ENCODE measurements at places on chromosomes 7 and 10.
A peak's percentile ranks its signal among the peaks of the same experiment; 100 is the strongest.

DNA sequence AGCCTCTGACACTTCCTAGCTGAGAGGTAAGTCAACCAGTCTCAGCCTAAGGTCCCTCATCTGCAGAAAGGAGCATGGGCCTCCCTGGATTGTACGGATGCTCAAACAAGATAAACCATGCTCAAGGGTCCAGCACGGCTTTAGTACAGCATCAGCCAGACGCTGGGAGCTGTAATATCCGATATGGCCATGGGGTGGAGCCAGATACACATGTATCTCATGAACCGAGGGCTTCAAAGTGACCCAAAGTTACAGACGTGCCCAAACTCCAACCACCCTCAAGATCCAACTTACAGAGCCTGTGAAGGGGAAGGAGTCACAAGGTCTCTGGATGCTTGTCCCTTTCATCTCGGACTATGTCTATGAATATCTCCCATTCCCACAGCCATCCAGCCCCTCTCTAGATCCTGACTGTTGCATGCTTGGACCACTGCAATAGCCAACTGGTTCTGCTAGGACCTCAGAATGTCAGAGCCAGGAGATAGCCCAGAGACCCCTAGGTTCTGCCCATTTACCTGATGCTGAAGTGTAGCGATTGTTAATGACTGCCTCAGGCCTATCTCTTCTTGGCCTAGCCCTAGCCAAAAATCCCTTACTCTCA is 142.4 kb downstream of the SH3PXD2A start:
- DNase-seq = peak; percentile 31

DNA sequence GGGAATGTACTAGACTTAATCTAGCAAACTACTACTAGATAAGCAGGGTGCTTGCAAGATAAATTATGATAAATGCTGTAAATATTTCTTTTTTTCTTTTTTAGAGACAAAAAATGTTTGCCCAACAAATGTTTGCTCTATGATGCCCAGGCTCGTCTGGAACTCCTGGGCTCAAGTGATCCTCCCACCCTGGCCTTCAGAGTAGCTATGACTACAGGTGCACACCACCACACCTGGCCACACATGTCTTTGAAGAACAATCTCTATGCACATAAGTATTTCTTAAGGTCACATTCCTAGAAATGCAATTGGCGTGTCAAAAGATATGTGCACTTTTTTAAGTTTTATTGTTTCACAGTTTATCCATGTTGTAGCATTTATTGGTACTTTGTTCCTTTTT is 179.6 kb upstream of the FRMD4A start:
- no peak for DNase-seq

DNA sequence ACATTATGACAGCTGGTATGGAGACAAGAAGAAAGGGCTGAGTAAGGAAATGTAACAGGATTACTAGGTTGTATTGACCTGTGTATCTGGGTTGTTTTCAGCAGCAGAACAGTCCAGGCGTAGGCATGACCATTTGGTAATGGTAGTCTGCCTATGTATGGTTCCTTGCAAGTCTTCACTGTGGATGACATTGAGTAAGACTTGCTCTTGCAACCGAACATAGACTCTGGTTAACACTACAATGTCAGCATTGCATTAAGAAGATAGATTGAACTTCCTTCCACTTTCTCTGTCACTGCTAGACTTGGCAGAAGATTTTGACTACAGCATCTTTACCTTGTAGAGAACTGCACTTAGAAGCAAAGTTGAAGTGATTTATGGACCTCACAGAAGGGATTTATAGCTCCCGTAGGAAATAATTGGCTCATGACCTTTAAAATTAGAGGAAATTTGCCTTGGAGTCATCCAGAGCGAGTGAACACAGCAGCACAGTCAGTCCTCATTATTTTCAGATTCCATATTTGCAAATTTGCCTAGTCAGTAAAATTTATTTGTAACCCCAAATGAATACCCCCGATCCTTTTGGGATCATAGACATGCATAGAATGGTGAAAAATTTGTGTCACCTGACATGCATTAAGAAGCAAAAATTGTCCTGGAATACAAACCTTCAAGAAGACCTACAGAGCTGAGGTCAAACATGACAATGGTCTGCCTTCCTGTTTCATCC is 79.6 kb upstream of the STRIP2 start:
- DNase-seq = no peak

DNA sequence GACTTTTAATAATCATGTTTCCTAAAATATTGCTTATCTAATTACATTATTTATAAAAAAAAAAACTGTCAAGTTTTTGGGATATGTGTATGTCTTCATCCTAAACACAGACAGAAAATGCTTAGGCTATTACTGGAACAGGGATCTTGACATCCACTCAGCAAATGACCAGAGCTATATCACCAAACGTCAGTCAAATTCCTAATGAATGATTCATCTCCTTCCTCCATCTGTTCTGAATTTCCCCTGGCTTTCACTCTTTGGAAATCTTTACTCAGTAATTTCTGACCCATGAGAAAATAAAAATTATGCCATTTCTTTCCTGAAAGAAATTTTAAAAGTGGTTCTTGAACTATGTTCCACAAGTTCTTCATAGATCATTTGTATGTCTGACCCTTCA is 552.4 kb upstream of the KCND2 start:
- DNase-seq = no peak

GRCh38 chr7:1804310-1804709 is 134.2 kb downstream of the ELFN1 start:
- DNase-seq = no peak

GRCh38 chr7:2944739-2945138 is 98.9 kb downstream of the CARD11 start:
- no peak for DNase-seq

DNA sequence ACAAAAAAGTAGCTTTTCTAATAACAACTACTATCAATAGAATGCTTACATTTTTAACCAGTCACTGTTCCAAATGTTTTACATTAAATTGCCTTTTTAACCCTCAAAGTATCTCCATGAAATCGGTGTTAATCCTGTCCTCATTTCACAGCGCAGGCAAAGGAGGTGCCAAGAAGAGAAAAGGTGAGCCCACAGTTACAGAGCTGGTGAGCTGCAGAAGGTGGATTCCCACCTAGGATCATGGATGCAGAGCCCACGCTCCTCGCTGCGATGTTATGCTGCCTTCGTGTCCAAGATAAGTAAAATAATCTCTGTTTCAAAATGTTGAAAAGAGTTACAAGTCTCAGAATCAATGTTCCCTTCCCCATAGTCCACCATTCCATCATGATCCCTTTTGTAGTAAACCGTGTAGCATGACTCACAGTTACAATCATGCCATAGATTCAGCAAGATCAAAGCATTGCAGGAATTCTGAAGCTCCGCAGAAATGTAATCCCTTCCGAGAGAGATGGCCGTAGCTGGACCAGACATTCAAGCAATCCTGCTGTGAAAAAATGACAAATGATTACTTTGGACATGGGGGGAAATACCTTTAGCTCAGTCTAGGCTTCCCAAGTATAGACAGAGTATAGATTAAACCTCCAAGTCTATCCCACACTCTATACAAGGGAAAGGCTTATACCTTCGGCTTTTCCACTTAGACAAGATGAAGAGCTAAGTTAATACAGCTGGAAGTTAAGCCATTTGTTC is 394.7 kb upstream of the AKR1E2 start:
- DNase-seq = no peak

DNA sequence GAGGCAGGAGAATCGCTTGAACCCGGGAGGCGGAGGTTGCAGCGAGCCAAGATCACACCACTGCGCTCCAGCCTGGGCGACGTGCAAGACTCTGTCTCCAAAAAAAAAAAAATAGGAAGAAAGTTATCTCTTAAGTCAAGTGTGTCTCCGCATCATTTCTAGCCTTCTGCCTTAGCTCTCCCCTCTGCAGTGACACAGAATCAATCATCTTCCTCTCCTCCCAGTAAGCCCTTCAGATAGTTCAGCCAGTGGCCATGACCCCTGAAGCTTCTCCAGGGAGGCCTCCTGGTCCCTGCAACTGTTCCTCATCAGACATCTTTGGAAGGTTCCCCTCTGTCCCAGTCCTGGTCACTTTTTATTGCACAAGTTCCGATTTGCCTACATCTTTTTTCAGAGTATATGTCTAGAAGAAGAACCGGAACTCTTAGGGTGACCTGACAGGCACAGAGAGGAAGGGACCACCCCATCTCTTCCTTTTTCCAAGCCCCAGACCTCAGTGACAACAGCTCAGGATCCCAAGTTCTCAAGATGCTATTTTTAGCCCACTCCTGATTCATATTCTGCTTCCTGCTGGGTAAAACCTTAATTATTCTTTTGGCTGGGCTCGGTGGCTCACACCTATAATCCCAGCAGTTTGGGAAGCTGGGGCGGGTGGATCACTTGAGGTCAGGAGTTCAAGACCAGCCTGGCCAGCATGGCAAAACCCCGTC is 6.6 kb upstream of the RHBDD2 start:
- DNase-seq = no peak

DNA sequence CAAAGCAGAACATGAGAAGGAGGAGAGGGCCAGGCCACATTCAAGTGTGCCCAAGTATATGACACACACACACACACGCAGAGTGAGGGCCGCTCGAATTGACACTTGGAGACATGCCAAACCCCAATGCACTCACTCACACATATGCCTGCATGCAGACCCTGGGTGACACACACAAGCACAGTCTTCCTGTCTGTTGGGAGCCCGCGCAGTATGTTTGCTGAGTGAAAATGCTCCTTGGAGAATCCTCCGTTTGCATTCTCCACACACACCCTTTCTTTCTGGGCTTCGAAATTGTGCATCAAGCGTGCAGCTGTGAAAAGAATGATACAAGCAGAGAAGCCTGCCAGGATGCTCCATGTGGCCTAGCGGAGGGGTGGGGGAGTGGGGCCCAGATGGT is 120.9 kb downstream of the PLXNA4 start:
- no peak for DNase-seq

All from GOT3 (cell line).